Left kidney (tissue), 8 donors: ENCODE measurements at places on chromosomes 2 and 18.

DNA sequence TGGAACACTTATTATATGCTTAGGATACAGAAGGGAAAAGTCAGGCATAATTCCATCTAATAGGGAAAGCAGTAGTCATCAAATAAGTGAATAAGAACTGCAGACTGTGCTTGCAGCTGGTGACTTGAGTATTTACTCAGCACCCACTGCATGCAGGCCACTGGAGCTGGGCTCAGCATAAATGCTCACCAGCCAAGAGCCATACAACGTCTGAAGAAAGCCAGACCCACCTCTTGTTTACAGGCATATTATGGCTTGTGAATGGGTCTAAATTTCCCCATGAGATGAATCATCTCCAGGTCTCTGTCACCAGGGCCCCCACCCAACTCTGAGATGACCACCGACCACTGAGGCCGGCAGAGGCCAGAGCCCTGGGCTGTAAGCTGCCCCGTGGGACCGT, 123.8 kb upstream of the PKDCC start:
- no peak for DNase-seq

DNA sequence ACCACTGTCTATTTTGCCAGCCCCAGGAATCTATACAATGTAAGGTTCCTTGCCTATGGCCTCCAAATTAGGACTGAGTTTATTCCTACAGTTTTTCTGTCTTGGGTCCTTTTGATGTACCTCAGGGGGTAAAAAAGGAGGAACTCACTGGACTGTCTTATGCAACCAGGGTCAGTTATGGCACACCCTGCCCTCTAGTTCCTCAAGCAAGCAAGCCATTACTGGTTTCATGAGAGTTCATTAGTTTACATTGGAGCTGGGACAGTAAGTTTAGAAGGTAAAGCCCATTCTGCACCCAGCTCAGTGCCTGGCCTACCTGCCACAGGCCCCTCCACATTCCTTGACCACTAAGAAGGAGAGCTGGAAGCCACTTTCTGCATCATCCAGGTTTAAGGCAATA, 68.7 kb upstream of the WIPF1 start:
- DNase-seq = no peak

- no peak for DNase-seq
These were observed 921.1 kb downstream of the SOCS6 start for GRCh38 chr18:71209944-71210343.

DNA sequence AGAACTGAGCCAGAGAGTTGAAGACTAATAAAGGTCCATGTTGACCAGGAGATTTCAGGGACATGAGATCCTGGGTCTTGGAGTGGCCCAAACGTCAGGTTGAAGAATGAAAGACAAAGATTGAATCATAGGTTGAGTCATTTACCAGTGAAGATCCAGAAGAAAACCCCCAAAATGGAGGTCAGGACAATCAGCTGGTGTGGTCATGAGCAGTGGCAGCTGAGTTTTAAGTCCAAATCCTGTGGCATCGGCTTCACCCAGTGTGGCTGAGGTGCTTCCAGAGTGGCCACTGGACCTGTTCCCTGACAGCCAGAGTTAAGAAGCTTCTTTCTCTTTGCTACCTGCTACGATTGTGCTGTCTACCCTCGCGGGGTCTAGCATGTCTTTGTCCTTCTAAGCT, 234.0 kb downstream of the BCL2 start:
- no peak for DNase-seq

- DNase-seq = no peak
These were observed 33.6 kb downstream of the SRBD1 start for GRCh38 chr2:45577441-45577840.

DNA sequence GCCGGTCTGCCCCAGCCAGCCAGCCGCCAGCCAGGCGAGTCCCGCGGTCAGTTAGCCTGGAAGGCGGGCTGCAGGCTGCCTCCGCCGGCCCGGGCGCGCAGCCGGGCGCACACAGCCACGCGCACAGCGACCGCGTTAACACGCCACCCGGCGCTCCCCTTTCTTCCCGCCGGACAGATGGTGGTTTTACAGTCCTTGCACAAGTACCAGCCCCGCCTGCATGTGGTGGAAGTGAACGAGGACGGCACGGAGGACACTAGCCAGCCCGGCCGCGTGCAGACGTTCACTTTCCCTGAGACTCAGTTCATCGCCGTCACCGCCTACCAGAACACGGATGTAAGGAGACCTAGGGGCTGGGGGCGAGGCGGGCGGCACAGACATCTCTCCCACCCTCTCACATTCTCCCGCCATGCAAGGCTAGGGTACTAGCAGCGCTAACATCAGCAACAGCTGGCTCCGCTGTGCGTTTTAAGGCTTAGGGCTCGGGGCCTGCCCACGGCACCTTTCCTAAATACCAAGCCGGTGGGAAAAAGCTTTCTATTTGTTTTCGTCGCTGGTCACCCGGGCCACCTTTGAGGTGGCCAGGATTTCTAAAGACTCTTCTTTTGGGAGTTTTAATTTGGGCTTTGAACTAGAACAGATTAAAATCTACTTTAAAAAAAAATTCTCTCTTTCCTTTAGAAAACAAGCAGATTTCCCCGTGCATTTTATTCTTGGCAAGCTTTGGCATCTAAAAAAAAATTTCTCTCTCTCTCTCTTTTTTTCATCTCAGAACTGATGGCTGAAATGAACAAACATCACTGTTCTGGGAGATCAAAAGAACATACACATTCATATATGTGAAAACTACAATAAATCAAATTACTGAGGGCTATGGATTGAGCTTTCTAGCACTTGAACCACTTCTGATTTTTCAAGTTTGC, 2.9 kb downstream of the TBR1 start:
- DNase-seq = no peak

DNA sequence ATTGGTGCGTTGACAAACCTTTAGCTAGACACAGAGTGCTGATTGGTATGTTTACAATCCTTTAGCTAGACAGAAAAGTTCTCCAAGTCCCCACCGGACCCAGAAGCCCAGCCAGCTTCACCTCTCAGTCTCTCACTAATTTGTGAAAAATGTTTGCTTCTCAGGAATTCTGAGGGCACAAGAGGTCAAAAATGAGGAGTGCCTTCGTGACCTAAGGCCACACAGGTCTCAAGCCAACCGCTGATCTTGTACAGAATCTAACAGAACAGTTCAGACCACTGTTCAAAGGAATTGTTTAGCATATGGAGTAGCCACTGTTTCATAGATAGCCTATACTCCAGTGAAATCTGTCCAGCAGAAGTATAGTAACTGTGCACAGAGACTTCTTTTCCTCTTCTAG, 29.8 kb upstream of the LRRC30 start:
- no peak for DNase-seq

DNA sequence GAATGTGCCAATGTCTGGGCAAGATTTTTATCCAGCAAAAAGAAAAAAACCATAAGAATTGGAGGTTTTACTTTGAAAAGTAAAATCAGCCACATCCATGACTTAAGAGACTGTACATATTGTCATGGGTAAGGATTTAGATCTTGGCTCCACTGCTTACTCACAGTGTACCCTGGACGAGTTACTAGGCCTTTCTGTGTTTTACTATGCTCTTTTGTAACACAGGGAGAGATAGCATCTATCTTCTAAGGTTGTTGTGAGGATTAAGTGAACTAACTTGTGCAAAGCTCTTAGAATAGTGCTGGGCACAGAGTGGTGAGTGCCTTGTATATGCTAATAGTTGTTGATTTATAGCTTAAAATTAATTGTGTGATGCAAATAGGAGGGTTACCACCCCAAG, 255.9 kb downstream of the NEDD4L start:
- DNase-seq = no peak

GRCh38 chr2:59027320-59027719, 786.2 kb upstream of the FANCL start:
- DNase-seq = no peak

DNA sequence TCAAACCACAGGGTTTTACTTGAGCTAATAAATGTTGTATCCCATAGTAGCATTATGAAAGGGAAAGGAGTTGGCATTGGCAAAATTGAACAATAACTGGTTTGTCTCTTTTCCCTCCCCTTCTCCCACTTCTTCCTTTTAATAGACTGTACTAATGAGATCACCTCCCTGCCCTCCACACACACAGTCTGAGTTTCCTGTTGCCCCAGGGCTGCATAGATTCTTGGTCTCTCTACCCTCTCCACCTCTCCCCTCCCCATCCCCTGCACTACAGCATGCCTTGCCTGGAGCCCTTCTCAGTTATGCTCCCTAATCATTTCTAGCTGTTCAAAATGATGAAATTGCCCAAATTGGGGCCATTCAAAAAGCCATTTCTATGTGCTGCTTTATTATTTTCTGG, 37.2 kb upstream of the NEMP2 start:
- no peak for DNase-seq

DNA sequence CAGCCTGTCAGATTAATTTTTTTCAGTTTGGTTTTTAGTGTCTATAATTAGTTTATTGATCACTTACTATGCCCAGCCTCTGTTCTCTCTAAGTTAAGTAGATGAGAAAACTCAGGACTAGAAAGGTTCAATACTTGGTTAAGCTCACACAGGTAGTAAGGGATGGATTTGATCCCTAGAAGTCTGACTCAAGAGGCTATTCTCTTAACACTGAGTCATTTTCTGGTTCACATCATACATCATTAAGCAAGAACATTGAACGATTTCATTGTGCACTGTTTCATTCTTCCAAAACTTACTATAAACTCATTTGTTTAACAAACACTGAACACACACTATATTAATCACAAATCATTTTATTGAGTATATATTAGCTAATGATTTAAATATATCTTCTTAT, 54.1 kb upstream of the SLC38A11 start:
- DNase-seq = no peak

- no peak for DNase-seq
These were observed 21.4 kb downstream of the ZNF24 start for GRCh38 chr18:35322486-35323458.

- DNase-seq = no peak
These were observed 46.3 kb upstream of the CCBE1 start for GRCh38 chr18:59743566-59743965.

DNA sequence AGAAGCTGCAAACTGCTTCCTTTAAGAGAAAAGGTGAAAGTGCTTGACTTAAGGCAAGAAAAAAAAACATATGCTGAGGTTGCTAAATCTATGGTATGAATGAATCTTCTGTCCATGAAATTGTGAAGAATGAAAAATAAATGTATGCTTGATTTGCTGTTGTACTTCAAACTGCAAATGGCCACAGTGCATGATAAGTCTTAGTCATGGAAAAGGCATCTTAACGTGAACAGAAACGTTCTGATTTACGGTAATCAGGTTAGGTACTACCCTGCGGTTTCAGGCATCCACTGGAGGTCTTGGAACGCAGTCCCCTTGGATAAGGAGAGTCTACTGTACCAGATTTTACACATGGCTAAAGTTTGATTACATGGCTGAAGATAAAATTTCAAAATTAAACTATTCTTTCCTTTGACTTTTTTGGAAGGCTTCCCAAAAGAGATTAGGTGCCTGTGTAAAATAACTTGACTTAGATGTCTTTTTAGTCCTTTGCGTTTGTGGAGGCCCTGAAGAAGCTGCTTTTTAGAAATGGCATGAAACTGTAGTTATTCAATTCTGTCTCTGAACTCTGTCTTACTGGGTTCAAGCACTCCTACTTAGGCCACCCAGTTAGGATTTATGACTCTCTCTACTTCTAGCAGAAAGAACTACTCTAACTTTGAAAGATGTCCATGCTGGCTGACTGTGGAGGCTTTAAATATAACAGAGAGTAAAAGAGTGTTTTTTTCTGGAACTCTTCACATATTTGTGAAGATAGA, 35.9 kb upstream of the SCN9A start:
- DNase-seq = no peak

- DNase-seq = no peak
These were observed 9.4 kb upstream of the AGFG1 start for GRCh38 chr2:227462462-227462951.

DNA sequence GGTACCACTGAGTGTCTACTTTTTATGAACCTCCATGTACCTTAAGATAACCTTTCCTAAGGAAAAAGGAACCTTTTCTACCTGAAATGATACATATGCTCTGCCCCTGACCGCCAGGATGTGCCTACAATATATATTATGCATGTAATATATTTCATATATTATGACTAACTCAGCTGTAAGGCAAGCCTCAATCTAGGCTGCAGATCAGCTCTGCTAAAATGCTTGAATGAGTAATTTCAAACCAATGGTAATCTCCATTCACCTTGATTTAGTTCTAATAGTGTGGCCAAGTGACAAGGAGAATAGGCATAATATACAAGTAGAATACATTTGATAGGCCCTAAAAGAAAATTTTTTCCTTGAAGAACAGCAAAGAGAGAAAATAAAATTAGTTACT, 101.8 kb downstream of the DPP4 start:
- no peak for DNase-seq

DNA sequence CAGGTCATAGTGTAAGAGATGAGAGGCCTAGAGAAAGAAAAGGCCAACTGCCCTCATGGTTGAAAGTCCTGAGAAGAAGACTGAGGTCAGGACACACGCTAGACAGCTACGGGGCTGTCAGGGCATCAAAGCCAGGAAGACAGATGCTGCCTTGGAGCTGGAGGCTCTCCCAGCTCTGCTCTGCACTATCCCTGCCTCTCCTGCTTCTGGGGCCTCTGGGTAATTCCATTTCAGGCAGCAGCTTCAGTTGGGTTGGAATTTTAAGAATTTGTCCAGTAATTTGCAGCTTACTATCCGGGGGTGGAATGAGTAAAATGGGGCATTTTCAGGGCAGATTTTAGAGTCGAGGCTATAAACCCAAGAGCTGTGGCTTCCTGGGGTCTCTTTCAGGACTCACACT, 76.2 kb upstream of the CTAGE1 start:
- DNase-seq = no peak

GRCh38 chr2:102100371-102101096, 42.0 kb upstream of the IL1R1 start:
- no peak for DNase-seq

- DNase-seq = no peak
These were observed 528.0 kb downstream of the BCL11A start for GRCh38 chr2:60025496-60025895.

DNA sequence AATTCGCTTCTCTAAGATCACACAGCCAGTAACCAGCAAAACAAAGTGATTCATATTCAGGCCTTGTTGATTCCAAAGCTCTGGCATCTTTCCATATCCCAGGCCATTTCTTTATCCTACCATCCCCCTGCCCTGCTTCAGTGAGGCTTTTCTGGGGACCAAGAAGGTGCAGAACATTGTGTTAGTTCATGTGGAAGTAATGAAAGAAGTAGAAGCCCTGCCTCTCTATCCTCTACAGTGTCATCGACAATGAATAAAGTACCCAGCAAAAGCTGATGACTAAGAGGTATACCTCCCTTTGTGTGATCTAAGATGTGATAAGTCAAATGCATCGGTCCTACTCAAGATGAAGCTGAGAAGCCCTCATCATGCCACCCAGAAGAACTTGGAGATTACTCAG, 383.2 kb downstream of the BCL11A start:
- no peak for DNase-seq

GRCh38 chr2:60447943-60448342, 105.5 kb downstream of the BCL11A start:
- DNase-seq = no peak

DNA sequence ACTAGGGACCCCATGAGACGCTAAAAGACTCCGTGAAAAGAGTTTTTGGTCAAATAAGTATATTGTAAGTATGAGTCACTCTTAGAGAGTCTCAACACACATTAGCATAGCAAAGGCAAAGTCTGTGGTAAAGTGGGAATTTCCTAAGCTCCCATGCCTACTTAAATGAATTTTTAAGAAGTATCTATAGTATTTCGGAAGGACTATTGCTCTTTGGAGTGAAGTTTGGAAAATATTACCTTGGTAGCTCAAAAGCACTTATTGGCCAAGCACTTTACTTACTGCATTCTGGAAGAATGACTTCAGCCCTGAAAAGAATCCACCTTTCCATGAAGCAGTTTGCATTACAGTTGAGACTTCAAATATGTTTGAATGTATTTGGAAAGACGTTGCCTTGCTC, 57.1 kb downstream of the CAVIN2 start:
- no peak for DNase-seq

GRCh38 chr2:74584088-74584645, 29.6 kb downstream of the DOK1 start:
- DNase-seq = no peak
